CD4-positive, alpha-beta T cell treated with Interleukin-1 beta for 1 hour (primary cell): ENCODE measurements at places on chromosomes 7 and 10.

DNA sequence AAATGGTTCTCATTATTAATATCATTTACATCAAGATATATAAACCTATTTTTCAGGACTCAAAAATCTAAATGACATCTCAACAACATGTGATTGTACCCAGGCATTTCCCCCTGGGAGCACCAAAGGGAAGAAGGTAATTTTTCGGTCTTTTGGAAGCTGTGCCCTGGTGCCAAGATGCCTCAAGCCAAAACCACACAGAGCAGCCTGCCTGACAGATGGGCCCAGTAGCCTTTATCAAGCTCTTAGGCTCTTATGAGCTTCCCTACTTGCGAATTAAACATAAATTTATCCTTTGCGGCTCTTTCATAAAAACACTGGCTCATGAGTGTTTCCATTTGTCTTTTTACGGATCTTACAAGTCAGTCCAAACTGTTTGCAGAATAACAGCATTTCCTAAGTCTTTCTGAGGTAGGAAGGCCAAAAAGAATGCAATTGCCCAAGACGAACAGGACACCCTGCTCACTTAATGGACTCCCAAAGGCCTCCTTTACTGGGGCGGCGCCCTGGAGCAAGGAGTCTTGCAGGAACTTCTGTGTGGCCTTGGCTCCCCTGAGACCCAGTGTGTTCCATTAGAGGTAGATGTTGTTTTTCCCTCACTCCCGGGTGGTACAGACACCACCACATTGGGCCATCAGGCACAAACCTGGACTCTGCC is 4.1 kb upstream of the RASSF4 start:
- no peak for DNase-seq

- DNase-seq = no peak
Observed at GRCh38 chr7:127761196-127761595, 109.2 kb downstream of the SND1 start.

- no peak for DNase-seq
Observed at GRCh38 chr7:132395361-132395760, 180.9 kb downstream of the PLXNA4 start.

- DNase-seq = no peak
Observed at GRCh38 chr10:25280573-25280972, 105.8 kb downstream of the GPR158 start.

DNA sequence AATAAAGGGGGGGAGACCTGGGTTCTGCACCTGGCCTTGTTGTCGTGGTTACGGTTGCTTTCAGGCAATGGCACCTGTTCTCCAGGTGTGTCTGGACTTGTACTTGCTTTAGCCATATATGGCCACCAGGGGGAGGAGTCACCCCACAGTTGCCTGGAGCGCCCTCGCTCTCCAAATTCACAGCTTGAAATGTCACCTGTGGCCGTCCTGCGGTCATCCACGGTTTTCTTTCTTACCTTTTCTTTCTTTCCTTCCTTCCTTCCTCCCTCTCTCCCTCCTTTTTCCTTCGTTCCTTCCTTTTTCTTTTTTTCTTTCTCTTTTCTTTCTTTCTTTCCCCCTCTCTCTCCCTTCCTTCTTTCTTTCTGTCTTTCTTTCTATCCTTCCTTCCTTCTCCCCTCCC is 157.2 kb upstream of the ZNF92 start:
- DNase-seq = peak; percentile 70
